Heart left ventricle (tissue), 16 donors: ENCODE measurements at places on chromosomes 5 and 9. TPM values are rescaled to one million over a fixed set of nuclear protein-coding genes. Genes with fewer than 3 reads are reported as not detected.

The OXCT1 gene
- total RNA-seq: 363 TPM

The SLC25A2 gene
- not detected for total RNA-seq

The PCDHB5 gene
- total RNA-seq: 4.4 TPM

The PCDHA1 gene
- not detected for total RNA-seq

The GABRA6 gene
- not detected for total RNA-seq

The FBXL17 gene
- 35.6 TPM for total RNA-seq

The LCN9 gene
- total RNA-seq: not detected

The ARHGEF39 gene
- 0.82 TPM for total RNA-seq

The CRB2 gene
- total RNA-seq: not detected

The CCL28 gene
- 0.16 TPM for total RNA-seq

The IRX4 gene
- total RNA-seq: 25.5 TPM
